ENCODE measurements at places on chromosomes 16 and 17.

DNA sequence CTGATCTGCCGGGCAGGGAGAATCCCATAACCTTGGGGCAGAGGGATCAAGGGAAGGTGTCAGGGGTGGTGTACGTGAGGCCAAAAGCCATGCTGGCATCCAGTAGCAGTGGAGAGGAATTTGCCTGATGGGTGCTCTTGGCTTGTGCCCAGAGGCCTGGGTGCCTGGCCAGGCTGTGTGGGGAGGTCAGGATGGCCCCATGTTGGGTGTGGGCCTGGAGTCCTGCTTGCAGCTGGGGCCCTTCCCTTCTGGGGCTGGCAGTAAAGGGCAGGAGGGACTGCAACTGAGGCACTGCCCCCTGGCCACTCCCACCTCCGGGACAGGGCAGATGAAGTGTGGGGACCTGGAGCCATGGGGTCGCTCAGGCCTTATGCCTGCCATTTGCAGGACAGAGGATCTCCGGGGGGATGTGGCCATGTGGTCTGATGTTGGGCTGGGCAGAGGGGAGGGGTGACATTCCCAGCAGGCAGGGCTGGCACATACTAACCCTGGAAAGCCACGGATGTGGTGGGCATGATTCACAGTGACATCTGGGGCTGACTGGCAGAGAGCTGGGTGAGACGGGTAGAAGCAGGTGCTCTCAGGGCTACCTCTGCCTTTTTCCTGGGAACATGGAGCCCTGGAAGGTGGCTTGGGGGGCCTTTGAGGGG is 3.5 kb downstream of the FMNL1 start:
- peak; percentile 32 for DNase-seq

GRCh38 chr17:19539040-19539399 is 5.4 kb downstream of the SLC47A1 start:
- DNase-seq = no peak

DNA sequence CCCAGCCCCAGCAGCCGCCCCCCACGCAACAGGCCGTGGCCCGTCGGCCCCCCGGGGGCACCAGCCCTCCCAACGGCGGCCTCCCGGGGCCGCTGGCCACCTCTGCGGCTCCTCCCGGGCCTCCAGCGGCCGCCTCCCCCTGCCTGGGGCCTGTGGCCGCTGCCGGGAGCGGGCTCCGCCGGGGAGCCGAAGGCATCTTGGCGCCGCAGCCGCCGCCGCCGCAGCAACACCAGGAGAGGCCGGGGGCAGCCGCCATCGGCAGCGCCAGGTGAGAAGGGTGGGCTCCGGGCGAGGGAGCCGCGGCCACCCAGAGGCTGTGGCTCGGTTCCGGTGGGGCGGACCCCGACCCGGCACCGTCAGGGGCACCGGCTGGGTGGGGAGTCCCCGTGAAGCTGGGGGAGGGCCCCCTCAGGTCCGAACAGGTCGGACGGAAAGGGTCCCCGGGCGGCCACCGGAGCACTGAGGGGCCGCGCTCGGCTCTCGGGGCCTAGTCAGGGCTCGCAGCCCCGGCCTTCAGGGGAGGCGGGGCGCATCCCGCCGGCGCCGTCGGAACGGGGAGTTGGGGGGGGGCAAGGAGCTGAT is 583 bp downstream of the ATXN2L start:
- no peak for DNase-seq

DNA sequence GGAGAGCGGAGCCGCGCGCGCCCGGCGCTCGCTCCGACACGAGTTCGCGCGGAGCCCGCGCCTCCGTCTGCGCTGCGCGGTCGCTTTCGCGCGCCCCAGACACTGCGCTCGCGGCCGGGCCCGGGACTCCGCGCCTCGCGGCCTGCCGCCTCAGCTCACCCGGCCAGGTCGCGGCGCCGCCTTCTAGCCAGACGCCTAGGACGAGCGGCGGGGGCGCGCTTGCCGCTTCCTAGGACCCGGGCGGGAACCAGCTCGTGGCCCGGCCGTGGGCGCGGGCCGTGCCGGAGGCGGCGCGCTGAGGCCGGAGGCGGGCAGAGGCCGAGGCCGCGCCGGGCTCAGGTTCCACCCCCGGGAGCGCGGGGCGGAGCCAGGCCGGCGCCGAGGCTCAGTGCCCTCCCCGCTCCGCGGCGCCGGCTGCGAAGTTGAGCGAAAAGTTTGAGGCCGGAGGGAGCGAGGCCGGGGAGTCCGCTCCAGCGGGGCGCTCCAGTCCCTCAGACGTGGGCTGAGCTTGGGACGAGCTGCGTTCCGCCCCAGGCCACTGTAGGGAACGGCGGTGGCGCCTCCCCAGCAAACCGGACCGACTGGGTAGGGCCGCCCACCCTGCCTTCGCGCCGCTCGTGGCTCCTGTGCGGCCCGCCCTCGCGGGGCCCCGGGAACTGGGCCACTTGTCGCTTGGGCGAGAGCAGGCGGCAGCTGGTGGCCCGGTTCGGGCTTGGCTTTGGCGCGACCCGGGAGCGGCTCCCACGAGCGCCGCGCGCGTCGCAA is at the start of gene SPHK1:
Gene SPHK1 (plus strand): TSS at position 388 of the 765 bp plus-strand sequence. CDS start 1,036 bp downstream, outside the sequence.
- peak; percentile 83 for DNase-seq

DNA sequence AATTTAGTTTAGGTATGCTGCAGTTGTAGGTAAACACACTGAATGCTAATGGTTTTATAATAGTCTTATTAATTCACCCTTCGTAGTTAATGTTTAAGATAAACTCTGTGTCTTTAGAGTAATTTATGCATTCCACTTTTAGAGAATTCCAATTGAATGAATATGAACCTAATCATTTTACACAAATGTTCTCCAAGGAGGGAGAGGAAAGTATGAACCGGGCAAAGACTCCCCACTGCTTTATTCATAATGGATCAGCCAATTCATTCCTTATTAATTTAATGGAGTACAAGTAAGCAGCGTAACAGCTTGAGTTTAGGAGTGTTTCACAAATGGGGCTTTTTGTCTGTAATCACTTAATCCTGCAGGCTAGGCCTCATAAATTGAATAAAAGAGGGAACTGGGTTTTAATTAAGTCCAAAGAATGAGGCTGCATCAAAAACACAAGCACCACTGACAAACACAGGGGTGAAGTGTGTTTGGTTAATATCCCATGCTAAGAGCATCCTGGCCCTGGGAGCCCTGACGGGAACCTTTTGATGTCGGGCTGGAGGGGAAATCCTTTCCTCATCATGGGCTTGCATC is 375.7 kb upstream of the DYNLRB2 start:
- no peak for DNase-seq

GRCh38 chr17:17118399-17118798 is 76.1 kb downstream of the MPRIP start:
- DNase-seq = no peak
